Body of pancreas (tissue), 4 donors: ENCODE measurements at places on chromosomes 7 and 10.

DNA sequence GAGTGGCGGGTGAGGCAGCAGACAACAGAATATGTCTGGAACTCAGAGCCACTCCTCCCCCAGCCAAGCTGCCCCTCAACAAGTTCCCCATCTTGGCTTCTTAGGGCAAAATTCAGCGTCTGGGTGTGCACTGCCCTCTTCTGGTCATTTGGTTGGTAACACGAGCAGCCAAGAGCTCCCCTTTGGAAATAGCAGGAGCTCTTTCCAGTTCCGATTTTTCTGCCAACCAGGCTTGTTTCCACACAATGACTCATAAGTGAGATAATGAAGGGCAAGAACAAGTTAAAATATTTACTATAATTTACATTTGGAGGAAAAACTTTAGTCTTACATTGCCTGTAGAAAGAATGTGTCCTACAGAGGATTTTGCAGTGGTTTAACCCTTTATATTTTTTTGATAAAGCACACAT is 70.5 kb downstream of the ADCYAP1R1 start:
- H3K4me1 ChIP-seq = peaks cover 7% of the 10 kb centered on the region
- peak; percentile 73 for DNase-seq
- H3K27me3 ChIP-seq = no peaks in the 10 kb centered on the region
- H3K4me3 ChIP-seq = no peak overlapping the region

DNA sequence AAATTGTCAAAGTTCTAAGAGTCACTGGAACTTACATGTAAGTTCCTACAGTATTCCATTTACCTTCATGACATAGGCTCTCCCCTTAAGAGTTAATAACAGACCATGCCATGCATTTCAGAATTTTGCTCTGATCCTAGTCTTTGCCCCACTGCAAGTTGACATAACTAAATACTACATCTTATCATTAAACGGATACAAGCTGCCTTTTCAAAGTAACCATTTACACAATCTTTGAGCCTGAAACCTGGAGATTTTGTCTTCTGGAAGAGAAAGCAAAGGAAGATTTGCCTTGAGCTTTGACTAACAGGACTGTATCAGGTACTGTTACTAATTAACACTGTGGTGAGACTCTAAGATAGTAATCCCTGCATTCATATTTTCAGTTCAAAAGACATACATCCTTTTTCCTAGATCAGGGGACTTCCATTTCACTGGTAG is 9.3 kb upstream of the AKR1D1 start:
- no peak overlapping the region for H3K4me3 ChIP-seq
- no peak for DNase-seq
- no peaks in the 10 kb centered on the region for H3K27me3 ChIP-seq
- no peak overlapping the region for H3K27ac ChIP-seq

DNA sequence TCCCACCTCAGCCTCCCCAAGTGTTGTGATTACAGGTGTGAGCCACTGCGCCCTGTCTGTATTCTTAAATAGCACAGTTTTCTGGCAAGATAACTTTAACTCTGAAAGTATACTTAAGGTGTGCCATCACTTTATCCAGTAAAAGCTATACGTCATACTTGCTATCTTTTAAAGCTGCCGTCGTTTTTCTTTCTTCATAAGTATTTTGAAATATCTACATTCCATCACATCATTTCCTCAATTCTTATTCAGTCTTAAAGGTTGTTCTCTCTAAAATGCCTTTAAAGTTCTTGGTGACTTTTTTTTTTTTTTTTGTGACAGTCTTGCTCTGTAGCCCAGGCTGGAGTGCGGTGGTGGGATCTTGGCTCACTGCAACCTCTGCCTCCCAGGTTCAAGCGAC is 34.7 kb downstream of the PTPN12 start:
- no peak overlapping the region for H3K27ac ChIP-seq
- no peaks in the 10 kb centered on the region for H3K36me3 ChIP-seq
- H3K4me3 ChIP-seq = no peak overlapping the region
- no peak for DNase-seq

- no peak for DNase-seq
- no peak overlapping the region for H3K4me3 ChIP-seq
- peaks cover 15% of the 10 kb centered on the region for H3K4me1 ChIP-seq
- H3K36me3 ChIP-seq = no peaks in the 10 kb centered on the region
- no peak overlapping the region for H3K27ac ChIP-seq
Observed at GRCh38 chr10:92562424-92562823, 11.5 kb downstream of the IDE start.

GRCh38 chr10:17836942-17837341 is 27.8 kb downstream of the MRC1 start:
- peak; percentile 63 for DNase-seq
- H3K4me1 ChIP-seq = peaks cover 3% of the 10 kb centered on the region
- H3K36me3 ChIP-seq = no peaks in the 10 kb centered on the region
- peak overlapping the region; percentile 38 for H3K27ac ChIP-seq

GRCh38 chr10:33428682-33429081 is 94.2 kb upstream of the NRP1 start:
- DNase-seq = no peak
- H3K27ac ChIP-seq = no peak overlapping the region
- H3K27me3 ChIP-seq = no peaks in the 10 kb centered on the region
- peaks cover 21% of the 10 kb centered on the region for H3K4me1 ChIP-seq
- no peak overlapping the region for H3K4me3 ChIP-seq

GRCh38 chr7:96188174-96188581 is 133.7 kb downstream of the SLC25A13 start:
- no peak overlapping the region for H3K4me3 ChIP-seq
- H3K27ac ChIP-seq = no peak overlapping the region
- DNase-seq = no peak
- no peaks in the 10 kb centered on the region for H3K27me3 ChIP-seq

DNA sequence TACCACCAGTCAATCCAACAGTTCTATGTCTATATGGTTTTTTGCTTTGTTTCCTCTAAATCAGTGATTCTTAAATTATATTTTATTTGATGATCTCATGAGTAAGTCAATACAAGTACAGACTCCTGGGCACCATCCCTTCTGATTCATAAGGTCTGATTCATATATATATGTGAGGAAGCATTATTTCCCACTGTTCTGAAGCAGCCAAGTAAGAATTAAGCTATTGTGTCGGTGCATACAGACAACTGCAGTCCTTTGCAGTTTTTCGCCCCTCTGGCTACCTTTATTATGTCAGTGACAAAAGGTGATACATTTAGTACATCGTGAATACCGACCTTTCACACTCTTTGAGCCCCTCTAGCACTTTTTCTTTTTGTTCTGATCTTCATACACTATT is 1079.6 kb upstream of the C7orf33 start:
- no peaks in the 10 kb centered on the region for H3K27me3 ChIP-seq
- DNase-seq = no peak
- no peaks in the 10 kb centered on the region for H3K36me3 ChIP-seq
- H3K4me1 ChIP-seq = no peaks in the 10 kb centered on the region
- H3K4me3 ChIP-seq = no peak overlapping the region

DNA sequence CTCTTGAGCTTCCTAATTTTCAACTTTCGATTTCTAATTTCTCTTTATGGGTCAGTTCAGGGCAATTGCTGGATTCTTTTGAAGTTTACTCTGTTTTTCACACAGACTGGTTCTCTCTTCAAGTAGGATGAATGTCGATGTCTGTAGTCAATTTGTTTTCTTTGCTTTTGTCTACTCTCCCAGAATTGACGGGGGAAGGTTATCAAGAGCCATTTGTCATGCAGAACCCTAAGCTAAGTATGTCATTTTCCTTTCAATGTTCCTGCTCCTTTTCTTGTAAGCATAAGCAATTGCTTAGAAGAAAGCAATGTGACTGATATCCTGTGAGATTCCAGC is 53.7 kb downstream of the SLC39A12 start:
- no peak overlapping the region for H3K27ac ChIP-seq
- no peaks in the 10 kb centered on the region for H3K4me1 ChIP-seq
- H3K36me3 ChIP-seq = no peaks in the 10 kb centered on the region

DNA sequence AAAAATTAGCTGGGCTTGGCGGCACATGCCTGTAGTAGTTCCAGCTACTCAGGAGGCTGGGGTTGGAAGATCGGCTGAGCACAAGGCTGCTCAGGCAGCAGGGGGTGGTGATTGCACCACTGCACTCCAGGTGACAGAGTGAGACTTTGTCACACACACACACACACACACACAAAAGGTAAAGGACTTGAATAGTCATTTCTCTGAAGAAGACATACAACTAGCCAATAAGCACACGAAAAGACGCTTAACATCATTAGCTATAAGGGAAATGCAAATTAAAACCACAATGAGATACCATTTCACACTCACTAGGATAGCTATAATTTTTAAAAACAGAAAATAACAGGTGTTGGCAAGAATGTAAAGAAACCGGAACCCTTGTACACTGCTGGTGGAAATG is 48.6 kb downstream of the HIP1 start:
- no peak overlapping the region for H3K4me3 ChIP-seq
- peaks cover 13% of the 10 kb centered on the region for H3K4me1 ChIP-seq
- no peaks in the 10 kb centered on the region for H3K27me3 ChIP-seq
- no peak overlapping the region for H3K27ac ChIP-seq
- no peaks in the 10 kb centered on the region for H3K36me3 ChIP-seq
- DNase-seq = no peak

DNA sequence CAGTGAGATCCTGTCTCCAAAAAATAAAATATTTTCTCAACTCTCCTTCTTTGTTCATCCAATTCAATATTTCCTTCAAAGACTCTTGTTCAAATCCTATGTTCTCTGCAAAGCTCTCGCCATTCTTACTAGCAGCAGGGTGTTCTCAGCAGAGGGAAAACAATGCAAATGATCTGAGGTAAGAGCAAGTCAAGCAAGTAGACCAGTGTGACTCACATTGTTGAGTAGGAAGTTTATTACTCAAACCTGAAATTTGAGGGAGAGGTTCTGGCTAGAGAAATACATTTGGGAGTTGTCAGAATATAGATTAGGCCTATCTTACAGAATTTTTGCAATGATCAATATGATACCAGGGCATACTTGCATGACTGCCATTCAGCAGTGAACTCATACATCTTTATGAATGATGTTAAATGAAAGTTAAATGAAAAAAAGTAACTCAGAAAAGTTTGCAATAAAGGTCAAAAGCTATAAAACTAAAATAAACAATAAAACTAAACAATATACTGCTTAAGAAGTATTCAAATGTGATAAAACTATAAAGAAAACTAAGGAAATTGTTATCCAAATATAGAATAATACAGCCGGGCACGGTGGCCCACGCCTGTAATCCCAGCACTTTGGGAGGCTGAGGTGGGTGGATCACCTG is 5.8 kb downstream of the IDE start:
- no peak for DNase-seq
- H3K4me3 ChIP-seq = no peak overlapping the region
- H3K27ac ChIP-seq = no peak overlapping the region
- H3K36me3 ChIP-seq = no peaks in the 10 kb centered on the region
- peaks cover 44% of the 10 kb centered on the region for H3K4me1 ChIP-seq
- H3K27me3 ChIP-seq = no peaks in the 10 kb centered on the region

DNA sequence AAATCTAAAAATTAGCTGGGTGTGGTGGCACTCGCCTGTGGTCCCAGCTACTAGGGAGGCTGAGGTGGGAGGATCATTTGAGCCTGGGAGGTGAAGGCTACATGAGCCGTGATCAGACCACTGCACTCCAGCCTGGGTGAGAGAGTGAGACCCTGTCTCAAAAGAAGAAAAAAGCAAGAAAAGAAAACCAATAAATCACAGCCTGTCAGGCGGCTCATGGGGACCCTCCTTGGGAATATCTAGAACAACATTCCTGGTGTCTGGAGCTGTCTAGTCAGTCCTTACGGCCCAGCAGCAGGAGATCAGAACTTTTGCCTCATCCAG is 130.6 kb upstream of the TNRC18 start:
- no peak overlapping the region for H3K4me3 ChIP-seq
- no peaks in the 10 kb centered on the region for H3K36me3 ChIP-seq
- no peak overlapping the region for H3K27ac ChIP-seq
- no peak for DNase-seq
- H3K4me1 ChIP-seq = peaks cover 39% of the 10 kb centered on the region

DNA sequence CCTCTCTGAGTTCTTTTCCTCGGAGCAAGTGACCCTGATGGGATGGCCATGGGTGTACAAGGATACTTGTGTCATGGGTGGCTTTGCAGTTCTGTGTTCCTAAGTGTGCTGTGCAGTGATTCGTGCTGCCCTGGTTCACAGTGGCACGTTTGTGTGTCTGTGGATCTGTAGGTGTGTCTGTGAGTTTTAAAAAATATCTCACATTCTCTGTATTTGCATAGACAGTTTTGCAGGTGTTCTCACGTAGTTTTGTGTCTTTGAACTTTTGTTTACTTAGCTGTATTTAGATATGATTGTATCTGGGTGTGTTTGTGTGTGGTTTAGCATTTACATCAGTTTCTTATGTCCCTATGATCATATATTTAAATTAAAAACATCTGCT is 3.7 kb downstream of the ZNF775 start:
- H3K4me3 ChIP-seq = no peak overlapping the region
- H3K4me1 ChIP-seq = peaks cover 37% of the 10 kb centered on the region
- DNase-seq = no peak
- H3K36me3 ChIP-seq = no peaks in the 10 kb centered on the region
- no peak overlapping the region for H3K27ac ChIP-seq

- H3K27ac ChIP-seq = no peak overlapping the region
- no peak for DNase-seq
- H3K27me3 ChIP-seq = no peaks in the 10 kb centered on the region
- H3K36me3 ChIP-seq = no peaks in the 10 kb centered on the region
- no peak overlapping the region for H3K4me3 ChIP-seq
Observed at GRCh38 chr7:111730476-111731300, 168.4 kb upstream of the IMMP2L start.

GRCh38 chr7:25831062-25831691 is 320.8 kb upstream of the NFE2L3 start:
- H3K4me1 ChIP-seq = no peaks in the 10 kb centered on the region
- H3K27ac ChIP-seq = no peak overlapping the region
- DNase-seq = no peak
- no peaks in the 10 kb centered on the region for H3K36me3 ChIP-seq
- no peaks in the 10 kb centered on the region for H3K27me3 ChIP-seq
- H3K4me3 ChIP-seq = no peak overlapping the region

DNA sequence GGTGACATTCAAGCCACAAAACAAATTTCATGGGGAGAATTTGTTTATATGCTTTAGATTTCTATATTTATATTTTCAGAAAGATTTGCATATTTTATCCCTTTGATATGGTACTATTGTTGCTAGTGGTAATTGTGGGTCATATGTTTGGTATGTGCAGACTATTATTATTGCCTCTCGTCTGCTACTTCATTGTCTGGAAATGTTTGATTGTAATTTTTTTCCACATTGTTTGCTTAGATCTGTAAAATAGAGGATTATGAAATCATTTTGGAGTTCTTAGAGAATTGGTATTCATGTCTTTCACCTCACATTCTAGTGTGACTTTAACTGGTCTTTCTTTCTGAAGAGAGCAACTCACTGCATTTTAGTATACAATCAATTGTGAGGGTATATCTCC is 44.7 kb downstream of the MYO3A start:
- H3K27me3 ChIP-seq = no peaks in the 10 kb centered on the region
- no peak overlapping the region for H3K4me3 ChIP-seq
- H3K4me1 ChIP-seq = no peaks in the 10 kb centered on the region
- no peak for DNase-seq
- H3K27ac ChIP-seq = no peak overlapping the region
- no peaks in the 10 kb centered on the region for H3K36me3 ChIP-seq
